GM23248 (cell line): ENCODE measurements at places on chromosomes 7 and 10.

- peak; percentile 32 for DNase-seq
These were observed 270.9 kb downstream of the RELN start for GRCh38 chr7:103718482-103719061.

DNA sequence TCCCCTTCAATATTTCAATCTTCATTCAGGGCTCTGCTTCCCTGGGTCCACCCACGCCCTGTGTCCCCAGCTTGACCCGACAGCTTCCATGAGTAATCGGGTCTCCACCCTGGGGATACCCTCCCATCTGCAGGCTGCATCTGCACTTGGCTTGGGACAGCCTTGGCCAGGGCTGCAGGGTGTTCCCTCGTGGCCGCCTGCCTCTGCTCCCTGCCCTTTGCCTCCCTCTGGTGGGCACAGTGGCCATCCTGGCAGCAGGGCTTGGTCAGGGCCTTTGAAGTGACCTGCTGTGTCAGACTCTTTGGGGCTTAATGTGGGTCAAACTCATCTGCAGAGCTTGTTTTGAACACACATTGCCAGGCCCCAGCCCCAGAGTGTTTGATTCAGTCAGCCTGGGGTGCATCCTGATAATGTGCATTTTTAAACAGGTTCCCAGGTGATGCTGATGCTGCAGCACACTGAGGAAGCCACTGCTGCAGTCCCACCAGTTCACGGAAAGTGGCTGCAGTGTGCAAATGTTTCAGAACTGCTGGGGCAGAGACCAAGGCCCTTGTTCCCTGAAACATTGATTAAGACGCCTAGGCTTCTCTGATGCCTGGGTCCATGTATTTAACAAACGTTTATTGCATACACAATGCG, 80.7 kb upstream of the SEC61G start:
- peak; percentile 81 for DNase-seq

DNA sequence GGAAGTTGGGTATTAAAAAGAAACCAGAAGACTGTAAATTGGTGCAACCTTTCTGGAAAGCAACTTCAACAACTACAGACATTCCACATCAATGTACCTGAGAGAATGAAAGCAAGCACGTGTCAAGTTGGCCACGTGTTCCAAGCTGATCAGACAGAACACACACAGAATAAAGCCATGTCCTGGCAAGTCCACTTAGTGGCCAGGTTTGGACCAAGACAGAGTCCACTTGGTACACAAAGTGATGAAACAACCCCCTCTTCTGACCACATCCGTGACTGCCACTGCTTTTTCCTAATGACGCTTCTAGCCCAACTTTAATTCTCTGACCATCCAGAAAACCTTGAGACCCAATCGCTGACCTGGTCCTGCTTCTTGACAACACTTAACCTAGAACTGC, 109.4 kb downstream of the ABLIM1 start:
- DNase-seq, result peak; percentile 55

DNA sequence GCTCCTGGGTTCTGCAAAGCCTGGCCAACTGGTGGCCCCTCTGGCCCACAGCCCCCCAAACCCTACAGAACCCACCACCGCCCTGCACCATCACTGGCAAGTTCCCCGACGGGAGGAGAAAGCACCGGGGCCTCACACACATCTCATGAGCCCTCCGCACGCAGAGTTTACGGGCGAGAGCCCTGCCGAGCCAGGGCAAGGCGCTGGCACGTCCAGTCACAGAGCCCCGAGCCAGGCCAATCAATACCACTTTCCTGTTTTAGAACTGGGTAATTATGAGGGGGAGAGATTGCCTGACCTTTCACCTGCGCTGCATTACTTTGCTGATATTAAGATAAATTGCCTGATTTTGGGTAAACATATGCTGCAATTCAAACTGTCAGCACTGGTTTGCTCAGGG, 113.3 kb downstream of the EBF3 start:
- DNase-seq, result no peak
